ENCODE measurements at places on chromosomes 11 and 22.

DNA sequence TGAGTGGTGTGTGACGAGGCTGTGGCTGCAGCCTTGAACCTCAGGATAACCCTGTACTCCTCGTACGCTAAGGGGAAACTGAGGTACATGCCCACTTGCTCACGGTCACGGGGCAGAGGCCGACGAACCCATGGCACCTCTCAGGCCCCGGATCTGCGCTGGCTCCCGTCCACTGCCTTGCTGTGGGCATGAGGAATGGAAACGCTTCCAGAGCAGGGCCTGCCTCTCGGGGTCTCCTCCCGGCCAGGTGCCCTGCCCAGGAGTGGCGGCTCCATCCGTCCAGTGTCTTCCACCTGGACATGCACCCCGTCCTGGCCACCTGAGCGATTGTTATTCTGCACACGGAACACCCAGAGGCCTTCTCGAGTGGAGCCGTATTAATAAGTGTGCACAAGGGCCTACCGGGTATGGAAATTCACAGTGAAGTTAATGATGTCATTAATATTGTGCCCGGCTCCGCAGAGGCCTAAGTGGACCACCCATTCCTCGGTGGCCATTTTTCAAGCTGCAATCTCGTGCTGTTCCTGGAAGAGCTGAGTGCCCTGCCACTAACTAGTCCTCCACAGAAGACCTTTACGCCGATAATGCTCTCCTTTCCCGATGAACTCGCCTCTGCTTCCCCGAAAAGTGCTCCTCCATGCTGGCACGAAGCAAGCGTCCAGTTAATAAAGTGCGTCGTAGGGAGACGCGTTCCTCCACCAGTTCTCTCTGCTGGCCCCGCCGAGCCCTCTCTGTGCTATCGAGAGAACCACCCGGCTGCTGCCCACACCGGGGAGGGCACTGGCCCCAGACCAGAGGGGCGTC is 927.9 kb downstream of the BRD1 start:
- DNase-seq = no peak

DNA sequence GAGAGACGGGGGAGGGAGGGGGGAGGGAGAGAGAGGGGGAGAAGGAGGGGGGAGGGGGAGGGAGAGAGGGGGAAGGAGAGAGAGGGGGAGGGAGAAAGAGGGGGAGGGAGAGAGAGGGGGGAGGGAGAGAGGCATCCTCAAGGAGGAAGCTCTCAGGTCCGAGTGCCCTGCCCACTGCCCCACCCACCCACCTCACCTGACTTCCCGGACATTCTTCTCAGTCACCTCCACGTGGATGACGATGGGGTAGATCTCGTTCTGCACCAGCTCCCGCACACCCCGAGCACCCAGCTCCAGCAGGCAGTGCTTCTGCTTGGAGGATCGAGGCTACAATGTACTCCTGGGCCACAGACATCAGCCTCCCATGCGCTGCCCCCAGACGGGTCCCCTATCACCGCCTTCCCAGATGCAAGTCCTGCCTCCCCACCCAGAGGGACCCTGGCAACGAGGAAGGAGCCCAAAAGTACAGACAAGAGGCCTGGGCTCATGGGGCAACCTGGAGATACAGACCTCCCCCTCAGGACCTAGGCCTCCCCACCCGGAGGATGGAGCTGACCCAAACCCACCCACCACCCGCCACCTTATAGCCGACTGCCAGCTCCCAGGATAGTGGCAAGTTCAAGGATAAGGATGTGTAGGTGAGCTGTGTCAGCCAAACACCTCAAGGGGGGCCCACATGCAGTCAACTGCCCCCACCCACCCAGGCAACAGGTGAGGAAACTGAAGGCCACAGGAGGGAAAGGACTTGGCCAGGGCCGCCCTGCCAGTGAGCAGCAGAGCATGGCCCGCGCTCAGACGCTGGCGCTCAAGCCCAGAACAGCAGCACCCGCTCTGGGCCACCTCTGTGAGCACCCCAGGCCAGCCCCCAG is 5.6 kb upstream of the MFNG start:
- no peak for DNase-seq

- no peak for DNase-seq
Measured at GRCh38 chr11:5596607-5597201, at the start of gene TRIM6. TSS of gene TRIM6 (plus strand) at chr11:5596637. CDS start at chr11:5596898, 261 bp downstream.

DNA sequence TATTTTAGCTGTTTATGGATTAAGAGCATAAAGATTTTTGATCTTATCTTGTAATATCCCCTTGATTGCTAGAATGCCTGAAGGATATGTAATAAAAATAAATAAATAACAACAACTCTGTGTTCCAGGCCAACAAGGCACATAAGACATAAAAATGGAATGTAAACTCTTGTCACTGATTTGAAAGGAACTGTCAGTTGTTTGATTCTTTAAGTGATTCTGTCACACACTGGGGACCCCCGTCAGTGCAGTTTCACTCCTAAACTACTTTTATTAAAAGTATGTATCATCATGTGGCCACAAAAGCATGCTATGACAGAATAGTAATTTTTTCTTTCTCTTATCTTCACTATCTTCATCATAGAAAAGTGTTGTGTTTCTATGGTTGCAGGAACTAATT is 572.4 kb downstream of the CNTN5 start:
- DNase-seq = no peak

DNA sequence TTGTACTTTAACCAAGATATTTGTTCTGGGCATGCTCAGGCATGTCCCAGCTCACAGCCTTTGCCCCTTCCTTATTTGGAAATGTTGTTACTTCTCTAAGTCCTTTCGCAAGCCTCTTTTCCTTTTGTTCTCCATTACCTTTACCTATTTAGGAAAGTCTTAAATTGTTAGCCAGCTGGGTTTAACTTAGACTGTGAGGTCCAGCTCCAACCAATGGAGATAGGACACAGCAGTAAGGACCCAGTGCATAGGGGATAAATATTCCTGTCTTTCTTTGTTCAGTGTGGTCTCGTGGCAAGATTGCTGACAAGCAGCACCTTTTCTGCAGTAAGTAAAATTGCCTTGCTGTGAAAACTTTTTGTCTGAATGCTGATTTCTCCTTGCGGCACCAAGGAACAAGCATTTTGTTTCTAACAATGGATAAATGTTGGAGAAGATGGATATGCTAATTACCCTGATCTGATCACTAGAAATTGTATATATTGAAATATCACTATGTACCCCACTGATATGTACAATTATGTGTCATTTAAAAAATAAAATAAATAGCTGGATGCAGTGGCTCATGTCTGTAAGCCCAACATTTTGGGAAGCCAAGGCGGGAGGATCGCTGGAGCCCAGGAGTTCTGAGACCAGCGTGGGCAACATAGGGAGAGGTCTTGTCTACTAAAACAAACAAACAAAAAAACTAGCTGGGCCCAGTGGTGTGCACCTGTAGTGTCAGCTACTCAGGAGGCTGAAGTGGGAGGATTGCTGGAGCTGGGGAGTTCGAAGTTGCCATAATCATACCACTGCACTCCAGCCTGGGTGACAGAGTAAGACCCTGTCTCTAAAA is 31.9 kb upstream of the FTH1 start:
- DNase-seq = no peak

GRCh38 chr11:1104411-1105182 is 29.9 kb downstream of the MUC2 start:
- no peak for DNase-seq

DNA sequence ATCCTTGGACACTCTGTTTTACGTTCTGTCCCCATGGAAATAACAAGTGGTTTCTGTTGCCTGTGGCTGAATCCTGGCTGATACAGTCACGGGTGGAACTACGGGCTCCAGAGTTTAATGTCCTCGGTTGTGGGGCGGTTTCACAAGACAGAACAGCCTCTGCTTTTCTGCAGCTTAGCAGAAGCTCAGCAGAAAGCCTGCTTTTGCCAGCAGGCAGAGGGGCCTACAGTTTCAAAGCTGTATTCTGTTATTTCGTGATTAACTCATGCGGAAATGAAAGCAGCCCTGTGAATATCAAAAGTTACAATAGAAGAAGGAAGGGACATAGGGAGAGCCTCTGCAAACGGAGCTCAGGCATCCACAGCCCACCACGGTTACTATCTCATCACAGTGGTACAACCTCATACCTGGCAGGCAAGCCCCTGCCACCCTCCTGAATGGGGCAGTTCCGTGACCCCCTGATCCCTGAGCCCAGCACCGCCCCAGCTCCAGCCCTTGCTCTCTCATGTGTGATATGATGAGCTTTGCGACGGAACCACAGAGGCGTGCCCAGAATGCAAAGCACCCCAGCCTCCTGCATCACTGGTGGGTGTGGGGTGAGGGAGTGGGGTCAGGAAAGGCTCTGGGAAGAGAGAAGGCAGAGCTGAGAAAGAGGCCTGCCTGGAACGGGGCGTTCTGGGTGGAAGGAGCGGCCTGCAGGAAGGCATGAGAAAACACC is 360.6 kb downstream of the BRD1 start:
- no peak for DNase-seq

DNA sequence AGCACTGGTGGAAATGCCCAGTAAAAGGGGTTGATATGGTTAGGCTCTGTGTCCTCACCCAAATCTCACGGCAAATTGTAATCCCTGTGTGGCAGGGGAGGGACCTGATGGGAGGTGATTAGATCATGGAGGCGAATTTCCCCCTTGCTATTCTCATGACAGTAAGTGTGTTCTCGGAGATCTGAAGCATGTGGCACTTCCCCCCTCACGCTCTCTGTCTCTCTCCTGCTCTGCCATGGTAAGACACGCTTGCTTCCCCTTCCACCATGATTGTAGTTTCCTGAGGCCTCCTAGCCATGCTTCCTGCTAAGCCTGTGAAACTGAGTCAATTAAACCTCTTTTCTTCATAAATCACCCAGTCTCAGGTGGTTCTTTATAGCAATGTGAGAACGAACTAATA is 37.4 kb downstream of the PACSIN2 start:
- no peak for DNase-seq

DNA sequence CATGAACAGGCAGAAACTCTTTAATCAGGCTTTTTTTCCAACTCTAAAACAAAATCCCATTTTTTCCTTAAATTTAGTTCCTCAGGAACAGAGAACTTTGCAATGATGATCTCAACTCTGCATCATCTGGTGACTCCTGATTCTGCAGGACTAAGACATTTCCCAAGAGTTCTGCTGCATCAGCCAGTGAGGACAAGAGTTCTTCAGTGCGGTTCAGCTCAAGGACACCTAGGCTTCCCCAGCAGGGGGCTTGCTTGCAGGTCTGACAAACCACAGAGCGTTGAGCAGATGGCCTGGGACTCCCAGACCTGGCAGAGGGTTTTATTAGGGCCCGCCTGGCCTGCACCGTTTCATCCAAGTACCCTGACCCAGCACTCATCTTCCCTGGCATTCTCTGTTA is 6.4 kb downstream of the CDCA5 start:
- no peak for DNase-seq

DNA sequence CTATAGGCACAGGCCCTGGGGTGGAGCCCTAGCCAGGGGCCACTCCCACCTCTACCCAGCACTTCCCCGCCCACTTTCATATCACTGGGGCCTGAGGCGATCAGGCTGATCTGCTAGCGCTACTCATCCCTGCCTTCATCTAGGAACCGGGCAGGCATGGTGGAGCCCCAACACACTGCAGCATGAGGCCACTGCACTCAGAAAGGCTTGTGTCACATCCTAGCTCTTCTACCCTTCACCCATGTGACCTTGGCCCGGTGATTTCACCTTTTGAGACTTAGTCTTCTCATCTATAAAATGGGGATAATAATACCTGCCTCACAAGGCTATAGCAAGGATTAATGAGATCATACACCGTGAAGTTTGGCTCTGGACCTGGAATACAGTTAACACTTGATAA is 18.1 kb upstream of the GDPD5 start:
- no peak for DNase-seq

DNA sequence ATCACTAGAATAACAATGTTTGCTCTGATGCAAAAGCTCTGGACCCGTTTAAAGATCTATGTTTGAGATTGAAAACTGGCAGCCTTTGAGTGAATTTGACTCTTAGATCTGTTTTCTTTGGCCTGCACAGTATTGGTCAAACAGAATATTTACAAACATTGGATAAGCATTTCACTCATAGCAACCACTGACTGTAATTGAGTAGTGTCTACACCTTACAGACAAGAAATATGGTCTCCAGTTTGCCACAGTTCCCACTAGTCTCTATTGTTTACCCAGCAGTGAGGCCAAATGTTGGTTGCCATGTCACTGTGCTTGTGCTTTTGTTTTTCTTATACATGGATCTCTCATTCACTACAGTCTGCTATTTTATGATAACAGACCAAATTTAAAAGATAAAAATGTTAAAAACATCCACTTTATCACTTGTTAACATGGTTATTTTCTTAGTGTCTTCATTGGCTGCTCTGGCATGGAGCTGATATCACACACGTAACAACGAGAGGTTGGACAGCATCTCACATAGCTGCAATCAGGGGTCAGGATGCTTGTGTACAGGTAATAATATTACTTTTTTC is 12.2 kb downstream of the ANKRD42 start:
- no peak for DNase-seq

DNA sequence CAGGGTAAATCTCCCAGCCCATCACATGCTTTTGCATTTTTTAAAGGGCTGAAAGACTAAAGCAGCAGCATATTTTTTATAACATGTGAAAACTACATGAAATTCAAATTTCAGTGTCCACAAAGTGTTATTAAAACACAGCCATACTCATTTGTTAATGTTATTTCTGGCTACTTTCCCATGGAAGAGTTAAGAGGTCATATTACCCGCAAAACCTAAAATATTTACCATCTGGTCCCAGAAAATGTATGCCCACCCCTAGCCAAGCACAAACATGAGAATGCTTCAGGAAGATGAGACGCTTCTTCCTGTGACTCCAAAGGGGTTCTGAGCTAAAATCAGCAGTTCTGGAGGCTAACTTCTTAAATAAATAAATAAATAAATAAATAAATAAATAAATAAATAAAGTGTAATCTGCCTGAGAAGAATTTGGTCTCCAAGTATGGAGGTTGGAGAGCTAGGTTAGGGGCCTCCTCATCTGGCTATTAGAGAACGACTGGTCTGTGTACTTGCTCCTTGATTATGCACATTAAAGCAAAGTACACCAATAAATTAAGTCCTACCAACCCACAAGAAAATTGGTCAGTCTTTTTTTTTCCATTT is 9.7 kb downstream of the IMMP1L start:
- no peak for DNase-seq

DNA sequence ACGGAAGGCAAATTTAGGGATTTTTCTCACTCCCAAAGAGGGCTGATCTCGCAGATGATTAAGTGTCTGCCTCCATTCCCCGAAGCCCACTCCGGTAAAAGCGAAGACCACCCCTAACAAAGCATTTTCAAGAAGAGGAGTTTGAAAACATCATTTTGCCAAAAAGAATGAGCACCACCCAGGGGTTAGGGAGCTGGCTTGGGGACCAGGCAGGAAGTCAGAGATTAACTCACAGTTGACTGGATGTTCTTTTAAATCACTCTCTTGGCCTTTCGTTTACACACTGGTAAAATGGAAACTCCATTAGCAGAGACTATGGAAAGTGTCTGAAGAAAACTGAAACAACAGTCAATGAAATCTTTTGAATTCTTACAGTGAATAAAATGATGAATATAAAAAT is 7.9 kb upstream of the TRIM44 start:
- DNase-seq = no peak

- DNase-seq = no peak
Measured at GRCh38 chr11:1827095-1827813, 7.5 kb upstream of the SYT8 start.
